ENCODE measurements at places on chromosomes 6 and 20.

DNA sequence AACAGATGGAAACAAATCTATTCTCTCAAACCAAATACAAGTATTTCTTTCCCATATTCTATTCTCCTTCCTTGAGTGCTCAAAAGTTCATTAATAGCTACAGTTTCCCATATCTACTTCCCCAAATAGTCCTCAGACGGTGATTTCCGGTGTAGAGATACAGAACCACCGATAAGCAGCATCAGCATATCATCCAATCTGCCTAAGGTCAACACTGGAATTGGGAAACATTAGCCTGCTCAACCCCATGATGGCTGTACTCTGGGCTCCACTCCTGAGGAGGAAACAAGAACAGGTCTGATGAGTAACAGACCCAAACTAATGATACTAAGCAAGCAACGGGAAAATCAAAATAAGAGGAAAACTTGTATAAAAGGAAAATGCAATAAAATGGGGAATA, 115.6 kb downstream of the EPB41L2 start:
- H3K36me3 ChIP-seq: peaks cover 25% of the 10 kb centered on the region
- H3K27ac ChIP-seq: no peak overlapping the region
- no peak overlapping the region for H3K4me3 ChIP-seq
- no peak for DNase-seq
- H3K27me3 ChIP-seq: no peaks in the 10 kb centered on the region

DNA sequence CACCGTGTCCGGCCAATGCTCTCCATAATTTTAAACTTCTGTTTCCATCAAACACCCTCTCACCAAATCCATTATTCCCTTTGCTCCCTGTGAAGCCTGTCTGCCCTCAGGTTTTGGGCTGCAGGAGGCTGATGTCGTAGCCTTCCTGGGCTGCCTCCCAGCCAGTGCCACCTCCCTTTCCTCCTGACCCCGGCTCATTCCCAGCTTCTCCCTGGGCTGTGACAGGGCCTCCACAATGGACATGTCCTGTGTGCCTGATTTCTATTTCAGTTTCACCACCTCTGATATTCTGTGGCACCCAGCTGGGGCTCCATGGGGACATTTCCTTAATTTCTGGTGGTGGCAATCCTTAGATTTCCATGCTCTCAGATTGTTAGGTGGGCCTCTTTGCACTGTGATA, 28.8 kb downstream of the IL20RA start:
- DNase-seq: no peak
- H3K4me3 ChIP-seq: no peak overlapping the region
- no peaks in the 10 kb centered on the region for H3K4me1 ChIP-seq
- no peak overlapping the region for H3K27ac ChIP-seq
- no peaks in the 10 kb centered on the region for H3K36me3 ChIP-seq

GRCh38 chr6:128335963-128336362, 184.4 kb downstream of the PTPRK start:
- no peaks in the 10 kb centered on the region for H3K27me3 ChIP-seq
- H3K4me3 ChIP-seq: no peak overlapping the region
- no peaks in the 10 kb centered on the region for H3K36me3 ChIP-seq
- H3K4me1 ChIP-seq: no peaks in the 10 kb centered on the region
- DNase-seq: no peak

DNA sequence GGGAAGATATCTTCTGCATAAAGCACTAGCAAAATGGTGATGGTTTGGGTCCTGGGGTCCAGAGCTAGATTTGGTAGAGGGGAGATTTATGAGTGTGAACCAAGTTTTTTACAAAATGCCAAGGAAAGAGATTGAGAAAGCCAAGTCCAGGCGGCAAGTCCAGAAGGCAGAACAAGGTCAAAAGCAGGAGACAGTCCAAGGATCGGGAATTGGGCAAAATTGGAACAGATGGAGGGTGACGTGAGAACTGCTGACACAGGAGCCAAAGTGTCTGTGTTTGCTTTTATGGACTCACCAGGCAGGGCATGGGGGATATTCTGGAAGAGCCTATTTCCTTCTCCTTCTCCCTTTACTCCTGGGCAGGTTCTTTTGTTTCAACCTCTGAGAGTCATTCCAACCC, 4.1 kb downstream of the NHLRC1 start:
- H3K27me3 ChIP-seq: peaks cover 5% of the 10 kb centered on the region
- no peak overlapping the region for H3K4me3 ChIP-seq
- no peak for DNase-seq
- no peak overlapping the region for H3K27ac ChIP-seq

Data from memory B cell (primary cell).